ENCODE measurements at places on chromosomes 12 and 14.

DNA sequence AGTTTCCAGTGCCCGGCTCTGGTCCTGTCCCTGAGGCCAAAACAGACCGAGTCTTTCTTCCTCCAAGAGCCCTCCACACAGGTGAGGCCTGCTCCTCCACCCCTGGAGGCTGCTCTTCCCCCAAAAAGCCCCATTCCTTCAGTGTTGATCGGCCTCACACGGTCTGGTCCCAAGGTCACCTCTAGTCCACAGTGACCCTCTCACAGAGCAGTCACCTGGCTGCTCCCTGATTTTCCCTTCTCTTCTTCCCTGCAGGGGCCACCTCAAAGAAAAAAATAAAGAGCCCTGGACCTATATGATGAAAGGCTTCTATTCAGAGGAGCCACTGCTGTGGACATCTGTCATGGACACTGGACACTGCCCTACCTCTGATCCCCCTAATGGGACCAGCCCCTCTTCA, 42.5 kb downstream of the TTC7B start:
- no peak for DNase-seq

GRCh38 chr14:33848706-33849454, 102.0 kb downstream of the EGLN3 start:
- DNase-seq = peak; percentile 73

DNA sequence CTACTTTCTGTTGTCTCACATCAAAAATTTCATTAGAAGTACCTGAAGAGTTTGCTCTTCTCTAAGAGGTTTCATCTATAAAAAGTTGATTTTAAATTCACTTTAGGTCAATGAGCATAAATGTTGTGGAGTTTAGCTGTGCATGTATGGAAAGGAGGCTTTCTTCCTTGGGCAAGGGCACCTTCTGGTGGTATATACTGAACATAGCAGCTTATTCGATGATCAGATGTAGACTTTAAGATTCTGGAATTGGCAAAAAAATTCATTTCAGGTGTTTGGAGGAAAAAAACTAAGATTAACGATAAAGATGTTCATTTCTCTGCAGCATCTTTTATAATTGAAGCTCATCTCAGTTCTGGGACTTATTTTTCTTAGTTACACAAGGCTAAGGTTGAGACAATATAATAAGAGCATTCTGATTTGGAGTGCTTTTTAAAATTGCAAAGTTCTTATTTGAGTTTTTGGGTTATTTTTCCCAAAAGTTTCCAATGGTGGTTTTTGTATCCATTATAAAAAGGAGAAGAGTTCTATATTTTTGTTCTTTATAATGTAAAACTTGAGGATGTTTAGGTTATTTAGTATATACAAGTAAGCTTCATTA, 46.8 kb downstream of the TMEM117 start:
- DNase-seq = peak; percentile 46

DNA sequence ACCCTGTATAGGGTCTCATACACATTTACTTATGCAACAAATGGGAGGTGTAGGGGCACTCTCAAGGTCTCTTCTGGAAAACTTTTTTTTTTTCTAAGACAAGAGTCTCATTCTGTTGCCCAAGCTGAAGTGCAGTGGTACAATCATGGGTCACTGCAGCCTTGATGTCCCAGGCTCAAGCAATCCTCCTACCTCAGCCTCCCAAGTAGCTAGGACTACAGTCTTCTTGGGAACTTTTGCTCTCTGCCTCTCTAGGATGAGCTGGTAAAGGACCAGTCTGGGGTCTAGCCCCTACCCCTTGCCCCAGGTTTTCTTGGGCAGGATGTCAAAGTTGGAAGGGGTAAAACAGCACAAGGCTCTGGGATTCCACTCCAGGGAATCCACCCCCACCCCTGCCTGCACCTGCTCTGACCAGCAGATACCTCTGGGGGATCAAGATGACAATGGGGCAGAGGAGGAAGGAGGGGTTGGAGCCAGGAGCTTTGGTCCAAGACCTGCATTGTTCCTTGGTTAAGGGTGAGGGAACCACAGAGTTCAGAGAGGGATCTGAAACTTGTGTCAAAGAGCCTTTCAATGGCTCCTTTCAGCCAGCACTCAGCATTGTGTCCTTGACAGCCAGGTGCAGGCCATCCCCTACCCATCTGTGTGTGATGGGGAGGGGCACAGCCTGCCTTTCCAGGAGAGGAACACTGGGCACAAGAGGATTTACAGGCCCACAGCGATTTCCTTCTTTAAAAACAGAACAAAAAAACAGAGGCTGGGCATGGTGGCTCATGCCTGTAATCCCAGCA, 12.2 kb downstream of the CTDSP2 start:
- no peak for DNase-seq

DNA sequence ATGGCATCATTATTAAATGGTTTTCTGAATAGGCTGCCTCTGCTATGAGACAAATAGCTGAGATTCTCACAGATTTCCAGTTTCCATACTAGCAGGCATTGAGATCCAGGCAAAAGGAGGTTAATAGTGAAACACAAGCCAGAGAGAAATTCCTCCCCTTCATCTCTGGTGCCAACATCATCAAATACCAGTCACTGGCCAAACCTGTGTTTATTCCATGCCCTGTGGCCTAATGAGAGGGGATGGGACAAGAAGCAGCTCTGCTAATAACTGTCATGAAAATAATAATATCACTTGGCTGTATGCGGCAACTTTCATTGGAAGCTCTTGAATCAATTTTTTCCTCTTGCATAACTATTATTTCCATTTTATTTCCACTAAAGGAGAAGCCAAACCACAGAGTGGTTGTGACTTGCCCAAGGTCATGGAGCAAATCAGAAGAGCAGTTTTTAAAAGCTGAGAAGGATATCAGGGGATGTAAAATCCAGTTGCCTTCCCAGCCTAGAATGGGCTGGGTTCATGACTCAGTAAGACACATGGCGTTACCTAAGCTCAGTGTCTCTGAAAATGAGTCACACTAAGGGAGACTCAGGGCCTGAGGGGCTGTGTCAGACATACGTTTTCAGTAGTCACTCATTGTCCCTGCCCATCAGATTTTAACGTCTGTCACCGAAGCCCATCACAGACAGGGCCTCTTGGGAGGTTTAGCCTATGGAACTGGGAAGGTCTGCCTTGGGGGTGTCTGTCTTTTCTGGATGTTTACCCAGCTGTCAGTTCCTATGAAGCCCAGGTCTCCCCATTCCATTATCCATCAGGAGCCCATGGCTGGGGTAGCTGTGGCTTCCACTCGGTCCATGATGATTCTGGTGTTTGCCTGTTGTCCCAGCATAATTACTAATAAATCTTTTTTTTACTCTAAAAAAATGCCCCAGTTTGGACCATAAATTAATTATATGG, 208.8 kb upstream of the EEA1 start:
- no peak for DNase-seq

GRCh38 chr14:99654235-99654985, 9.5 kb downstream of the HHIPL1 start:
- no peak for DNase-seq

- no peak for DNase-seq
These were observed 244.4 kb upstream of the GARIN2 start for GRCh38 chr14:66944872-66945271.

DNA sequence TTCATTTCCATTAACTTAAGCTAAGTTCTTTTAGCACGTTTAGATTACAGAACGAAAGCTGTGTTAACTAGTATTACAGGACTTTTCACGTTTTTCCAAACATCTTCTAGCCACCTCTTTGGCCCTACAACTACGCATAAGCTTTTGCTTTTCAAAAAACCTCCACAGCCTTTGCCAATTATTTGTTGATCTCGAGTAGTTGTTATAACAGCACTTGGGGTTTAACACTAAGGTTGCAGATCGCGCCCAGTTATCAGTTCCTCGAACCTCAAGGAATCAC, 450 bp upstream of the RBM25 start:
- DNase-seq = no peak

DNA sequence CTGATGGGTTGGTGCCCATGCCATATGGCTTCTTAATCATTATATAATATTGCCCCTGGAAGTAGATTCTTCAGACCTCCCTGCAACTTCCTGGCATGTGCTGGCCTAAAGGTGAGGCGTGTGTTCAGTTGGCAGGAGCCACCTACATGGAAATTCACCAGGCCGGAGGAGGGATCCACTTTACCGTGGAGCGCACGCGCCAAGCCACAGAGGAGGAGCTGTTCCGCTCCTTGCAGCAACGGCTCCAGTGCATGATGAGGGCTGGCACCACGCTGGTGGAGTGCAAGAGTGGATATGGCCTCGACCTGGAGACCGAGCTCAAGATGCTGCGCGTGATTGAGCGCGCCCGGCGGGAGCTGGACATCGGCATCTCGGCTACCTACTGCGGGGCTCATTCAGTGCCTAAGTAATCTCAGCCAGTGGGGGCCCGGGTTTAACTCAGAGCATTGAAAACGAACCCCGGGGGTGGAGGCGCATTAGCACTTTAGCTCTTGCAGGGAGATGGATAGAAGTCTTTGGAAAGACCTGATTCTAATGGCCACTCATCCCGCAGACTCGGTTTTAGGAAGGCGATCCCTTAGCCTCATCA, 13.5 kb downstream of the AMDHD1 start:
- DNase-seq = no peak

GRCh38 chr12:104568935-104569334, 112.2 kb downstream of the CHST11 start:
- DNase-seq = no peak

DNA sequence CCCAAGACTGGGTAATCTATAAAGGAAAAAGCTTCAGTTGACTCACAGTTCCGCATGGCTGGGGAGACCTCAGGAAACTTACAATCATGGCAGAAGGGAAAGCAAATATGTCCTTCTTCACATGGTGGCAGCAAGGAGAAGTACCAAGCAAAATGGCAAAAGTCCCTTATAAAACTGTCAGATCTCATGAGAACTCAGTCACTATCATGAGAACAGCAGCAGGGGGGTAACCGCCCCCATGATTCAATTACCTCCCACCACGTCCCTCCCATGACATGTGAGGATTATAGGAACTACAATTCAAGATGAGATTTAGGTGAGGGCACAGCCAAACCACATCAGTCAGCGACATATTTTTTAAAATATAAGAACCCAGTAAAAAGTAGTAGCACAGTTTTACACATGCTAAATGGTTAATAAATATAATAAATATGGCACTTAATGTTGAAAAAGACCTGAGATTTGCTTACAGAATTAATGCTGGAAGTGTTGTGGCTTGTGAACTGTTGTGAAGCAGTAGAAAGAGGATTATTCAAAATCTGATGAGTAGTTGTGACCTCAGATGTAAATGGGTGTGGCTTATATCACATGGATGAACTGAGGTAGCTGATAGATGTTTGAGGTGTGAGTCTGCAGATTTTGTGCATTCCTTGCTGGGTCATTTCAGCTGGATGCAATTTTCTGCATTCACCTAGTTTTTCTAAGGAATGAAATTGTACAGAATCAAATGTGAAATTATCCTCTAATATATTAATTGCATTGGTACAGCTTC, 46.9 kb upstream of the CHPT1 start:
- DNase-seq = no peak

- no peak for DNase-seq
These were observed 220.7 kb downstream of the BMP4 start for GRCh38 chr14:53735916-53736315.

- no peak for DNase-seq
These were observed 408.0 kb downstream of the ZFP36L1 start for GRCh38 chr14:68384881-68385280.

GRCh38 chr12:50841716-50842531, 802 bp upstream of the TMPRSS12 start:
- no peak for DNase-seq

DNA sequence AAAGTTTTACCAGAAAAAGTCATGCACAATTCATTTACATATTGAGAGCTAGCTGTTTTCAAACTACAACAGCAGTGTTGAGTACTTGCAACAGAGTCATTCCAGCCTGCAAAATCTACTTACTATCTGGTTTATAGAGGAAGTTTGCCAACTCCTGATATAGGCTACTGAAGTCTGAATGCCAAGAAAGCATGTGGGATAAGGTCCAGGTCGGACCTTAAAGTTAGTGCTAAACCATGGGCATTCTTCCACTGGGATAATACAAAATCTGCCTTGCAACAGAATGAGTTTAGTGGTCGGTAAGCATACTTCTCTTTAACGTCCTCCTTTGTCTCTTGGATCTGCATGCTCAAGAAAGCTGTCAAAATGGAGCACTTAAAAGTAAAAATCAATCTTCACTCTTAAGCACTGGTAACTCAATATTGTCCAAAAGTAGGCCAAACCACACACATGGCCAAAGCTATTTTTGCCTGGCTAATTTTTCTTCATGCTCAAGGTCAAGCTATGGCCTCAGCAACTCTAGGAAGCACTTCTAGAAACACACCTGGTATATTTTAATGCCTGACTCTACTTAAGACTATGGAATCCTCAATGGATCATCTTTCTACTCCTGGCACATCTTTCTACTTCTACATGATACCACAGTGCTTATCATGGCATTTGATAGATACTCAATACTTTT, 364.9 kb upstream of the KITLG start:
- DNase-seq = no peak

- no peak for DNase-seq
These were observed 182.9 kb downstream of the NOVA1 start for GRCh38 chr14:26414926-26415325.

DNA sequence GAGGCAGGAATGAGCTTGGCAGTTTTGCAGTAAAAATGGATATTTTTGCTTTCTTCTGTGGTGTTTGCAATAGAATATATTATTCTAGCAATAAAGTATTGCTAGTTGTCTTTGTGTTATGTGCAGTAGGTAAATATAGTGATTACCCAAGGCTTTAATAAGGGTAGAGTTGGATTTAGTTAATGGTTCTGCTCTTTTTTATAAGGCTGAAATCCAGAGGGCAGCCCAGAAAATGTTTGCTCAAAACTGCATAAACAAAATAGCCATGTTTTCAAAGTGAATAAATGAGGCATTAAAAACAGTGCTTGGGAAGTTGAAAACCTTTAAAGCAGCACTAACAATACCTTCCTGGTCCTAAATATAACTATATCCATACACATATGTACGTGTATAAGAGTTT, 162.4 kb downstream of the SLC5A8 start:
- DNase-seq = no peak

DNA sequence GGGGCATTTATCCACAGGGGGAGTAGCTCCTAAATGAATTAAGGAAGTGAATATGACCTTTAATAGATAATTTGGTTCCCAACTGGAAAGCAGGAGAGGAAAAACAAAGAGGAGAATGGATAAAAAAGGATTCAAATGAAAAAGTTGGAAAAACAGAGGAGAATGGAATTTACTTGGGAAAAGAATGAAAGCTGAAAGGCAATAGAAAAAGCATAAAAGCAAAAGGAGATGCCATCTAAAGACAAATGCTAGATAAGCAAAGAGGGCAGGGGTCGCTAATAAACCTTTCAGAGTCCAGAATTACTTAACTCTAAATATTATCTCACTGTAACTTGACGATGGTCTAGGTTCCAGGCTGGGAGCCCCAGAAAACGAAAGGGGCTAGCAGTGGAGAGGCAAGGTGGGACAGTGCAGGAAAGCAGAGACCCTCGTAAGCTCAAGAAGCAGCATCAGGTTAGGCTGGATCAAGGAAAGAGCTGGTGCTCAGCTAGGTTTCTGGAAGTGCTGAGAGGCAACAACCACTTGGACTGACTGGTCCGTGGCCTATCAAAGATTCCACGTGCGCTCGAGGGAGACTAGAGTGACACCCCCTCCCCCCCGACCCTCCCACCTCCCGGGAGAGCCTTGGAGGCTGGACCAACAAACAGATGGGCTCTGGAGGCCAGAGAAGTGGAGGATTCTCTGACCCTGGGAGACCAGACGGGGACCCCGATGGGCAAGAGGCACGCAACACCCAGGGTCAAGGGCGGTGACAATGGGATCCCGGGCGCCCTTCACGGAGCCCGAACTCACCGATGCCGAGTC, 1.2 kb downstream of the SLC2A13 start:
- DNase-seq = peak; percentile 23

- no peak for DNase-seq
These were observed 59.1 kb downstream of the LRP6 start for GRCh38 chr12:12207746-12208145.
